ENCODE measurements at places on chromosomes 4 and X. TPM values are rescaled to one million over a fixed set of nuclear protein-coding genes. Genes with fewer than 3 reads are reported as not detected.

- H3K4me1 ChIP-seq: peaks cover 2% of the 10 kb centered on the region
- peak overlapping the region; percentile 30 for H3K4me3 ChIP-seq
- DNase-seq: no peak
These were observed 14.1 kb upstream of the SEC24D start for GRCh38 chr4:118849867-118850487.

The CT45A10 gene
- total RNA-seq: not detected

DNA sequence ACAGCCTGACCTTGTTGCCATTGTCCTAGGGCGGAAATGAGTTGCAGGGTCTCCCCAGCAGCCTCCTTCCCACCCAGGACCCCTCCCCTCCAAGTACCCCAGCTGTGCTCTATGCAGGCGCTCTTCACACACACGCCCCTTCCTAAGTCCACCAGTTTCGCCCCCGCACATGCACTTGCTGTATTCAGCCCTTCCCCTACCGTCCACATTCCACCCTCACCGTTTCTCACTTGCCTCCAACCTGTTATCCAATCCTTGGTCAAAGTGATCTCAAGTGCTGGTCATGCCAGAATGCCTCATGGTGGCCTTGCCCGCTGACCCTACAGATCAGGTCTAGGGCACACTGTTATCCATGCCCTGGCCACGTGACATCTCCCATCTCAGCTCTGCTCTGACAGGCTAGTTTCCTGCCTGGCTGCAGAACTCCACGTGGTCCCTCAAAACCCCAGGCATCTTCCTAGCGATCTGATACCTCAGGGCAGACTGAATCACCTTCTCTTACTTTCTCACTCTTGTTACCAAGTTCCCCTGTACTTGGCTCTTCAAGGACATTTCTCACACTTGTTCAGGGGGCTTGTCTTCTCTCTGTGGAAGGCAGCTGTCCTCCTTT, 39.7 kb downstream of the NSG1 start:
- no peak overlapping the region for H3K27ac ChIP-seq
- H3K27me3 ChIP-seq: no peaks in the 10 kb centered on the region

DNA sequence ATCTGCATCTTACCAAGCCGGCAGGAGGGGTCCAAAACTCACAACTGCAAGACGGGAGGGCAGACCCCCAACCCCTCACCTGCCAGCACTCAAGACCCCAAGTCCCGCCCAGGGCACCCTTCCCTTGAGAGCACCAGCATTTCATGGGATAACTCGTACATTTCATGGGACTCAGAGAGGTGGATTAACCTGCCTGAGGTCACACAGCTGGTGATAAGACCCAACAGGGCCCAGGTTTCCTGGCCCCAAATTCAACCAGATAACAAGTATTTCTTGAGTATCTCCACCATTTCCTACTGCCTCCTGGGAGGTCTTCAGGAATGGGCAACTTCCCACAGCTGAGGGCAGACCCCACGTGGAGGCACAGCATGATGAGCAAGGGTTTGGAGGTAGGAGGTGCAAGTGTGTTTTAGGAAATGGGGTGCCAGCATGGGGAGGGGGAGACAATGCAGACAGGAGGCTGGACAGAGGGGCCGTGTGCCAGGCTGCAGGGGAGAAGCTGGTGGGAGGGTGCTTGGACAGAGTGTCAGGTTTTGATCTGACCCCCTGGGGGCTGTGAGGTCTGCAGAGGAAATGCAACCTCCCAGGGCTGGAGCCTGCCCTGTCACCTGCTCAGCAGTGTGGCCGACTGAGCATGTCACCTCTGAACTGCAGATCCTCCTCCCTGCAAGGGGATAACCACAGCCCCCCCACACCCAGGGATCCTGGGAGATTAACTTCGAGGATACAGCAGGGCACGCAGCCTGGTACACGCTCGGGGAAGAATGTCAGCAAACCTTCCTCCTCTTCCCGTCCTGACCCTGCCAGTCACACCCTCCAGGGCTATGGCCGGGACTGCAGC, 4.4 kb downstream of the ADRA2C start:
- DNase-seq: no peak
- no peak overlapping the region for H3K4me3 ChIP-seq
- no peaks in the 10 kb centered on the region for H3K36me3 ChIP-seq
- H3K4me1 ChIP-seq: no peaks in the 10 kb centered on the region
- peaks cover 9% of the 10 kb centered on the region for H3K27me3 ChIP-seq

DNA sequence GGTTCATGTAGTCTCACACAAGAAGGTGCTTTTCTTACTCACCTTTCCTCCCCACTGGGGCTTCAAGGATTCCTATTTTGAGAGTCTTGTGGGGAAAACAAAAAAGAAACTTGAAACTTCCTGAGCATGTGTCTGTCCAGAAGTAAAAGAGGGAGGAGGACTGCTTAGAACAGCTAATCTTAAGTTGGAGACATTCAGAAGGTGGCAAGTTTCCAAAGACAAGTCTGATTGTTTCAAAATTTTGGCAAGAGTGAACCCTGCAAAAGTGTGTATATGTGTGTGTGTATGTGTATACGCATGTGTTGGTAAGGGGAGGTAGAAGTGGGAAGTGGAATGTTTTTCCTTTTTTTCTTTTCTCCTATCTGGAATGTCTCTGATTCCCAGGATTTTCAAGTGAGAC, 189.0 kb upstream of the FRMPD4 start:
- H3K27ac ChIP-seq: no peak overlapping the region
- no peaks in the 10 kb centered on the region for H3K36me3 ChIP-seq
- no peak for DNase-seq

- no peak for DNase-seq
- H3K4me1 ChIP-seq: no peaks in the 10 kb centered on the region
- H3K36me3 ChIP-seq: no peaks in the 10 kb centered on the region
These were observed 438.3 kb downstream of the RAPGEF2 start for GRCh38 chr4:159541143-159541542.

- H3K27ac ChIP-seq: no peak overlapping the region
- H3K27me3 ChIP-seq: no peaks in the 10 kb centered on the region
- no peaks in the 10 kb centered on the region for H3K36me3 ChIP-seq
- peak; percentile 20 for DNase-seq
- no peak overlapping the region for H3K4me3 ChIP-seq
These were observed 38.4 kb downstream of the SAGE1 start for GRCh38 chrX:135931644-135932487.

DNA sequence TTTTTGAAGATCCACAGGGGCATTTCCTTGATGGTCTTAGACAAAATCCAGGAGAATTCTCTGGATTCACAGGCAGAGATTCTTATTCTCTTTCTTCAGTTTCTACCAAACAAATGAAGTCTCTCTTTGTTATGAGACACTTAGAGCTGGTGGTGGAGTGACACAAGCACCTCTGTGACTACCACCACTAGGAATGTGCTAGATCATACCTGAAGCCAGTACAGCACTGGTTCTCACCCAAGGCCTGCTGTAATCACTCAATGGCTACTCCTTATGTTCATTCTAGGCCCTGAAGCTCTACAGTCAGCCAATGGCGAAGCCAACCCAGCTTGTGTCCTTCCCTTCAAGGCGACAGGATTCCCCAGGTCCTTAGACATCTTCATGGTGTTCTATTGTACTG, 482.3 kb downstream of the TRAM1L1 start:
- no peak for DNase-seq
- H3K27ac ChIP-seq: no peak overlapping the region
- H3K27me3 ChIP-seq: no peaks in the 10 kb centered on the region
- H3K4me1 ChIP-seq: no peaks in the 10 kb centered on the region
- H3K4me3 ChIP-seq: no peak overlapping the region

GRCh38 chr4:137226221-137226620, 306.1 kb downstream of the PCDH18 start:
- no peaks in the 10 kb centered on the region for H3K27me3 ChIP-seq
- H3K27ac ChIP-seq: no peak overlapping the region
- DNase-seq: peak; percentile 26
- no peaks in the 10 kb centered on the region for H3K36me3 ChIP-seq

The CENPVL2 gene
- total RNA-seq: not detected

- H3K36me3 ChIP-seq: no peaks in the 10 kb centered on the region
- DNase-seq: no peak
- H3K4me3 ChIP-seq: no peak overlapping the region
- H3K4me1 ChIP-seq: no peaks in the 10 kb centered on the region
- H3K27me3 ChIP-seq: no peaks in the 10 kb centered on the region
These were observed 61.1 kb upstream of the KLHL13 start for GRCh38 chrX:118177708-118178107.

The SPANXA2 gene
- total RNA-seq: not detected

The TET2 gene
- total RNA-seq: 5.4 TPM

The NXF2 gene
- total RNA-seq: not detected

GRCh38 chrX:108447303-108447702, 7.7 kb downstream of the COL4A5 start:
- no peaks in the 10 kb centered on the region for H3K27me3 ChIP-seq
- H3K27ac ChIP-seq: no peak overlapping the region
- H3K4me1 ChIP-seq: no peaks in the 10 kb centered on the region
- H3K4me3 ChIP-seq: no peak overlapping the region
- no peaks in the 10 kb centered on the region for H3K36me3 ChIP-seq

- peak; percentile 83 for DNase-seq
- H3K4me1 ChIP-seq: no peaks in the 10 kb centered on the region
- H3K4me3 ChIP-seq: no peak overlapping the region
- no peaks in the 10 kb centered on the region for H3K36me3 ChIP-seq
These were observed 100.1 kb downstream of the PPARGC1A start for GRCh38 chr4:23789762-23790161.

DNA sequence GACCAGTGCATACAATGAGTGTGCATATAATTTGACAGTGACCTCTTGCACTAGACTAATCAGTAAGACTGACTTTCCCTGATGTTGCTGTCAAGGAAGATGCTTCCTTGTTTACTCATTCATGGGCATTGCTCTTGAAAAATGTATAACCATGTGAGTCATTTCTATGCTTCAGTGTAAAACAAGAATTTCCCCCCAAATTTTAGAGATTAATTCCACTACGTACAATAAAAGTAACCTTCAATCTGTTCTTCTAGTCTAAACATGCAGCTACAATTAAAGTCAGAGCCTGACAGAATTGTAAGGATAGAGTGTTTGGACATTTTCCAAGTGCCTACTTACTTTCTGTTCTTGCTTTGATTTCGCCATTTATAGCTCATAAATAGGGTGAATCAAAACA, 935.7 kb downstream of the RAPGEF2 start:
- H3K36me3 ChIP-seq: no peaks in the 10 kb centered on the region
- no peak overlapping the region for H3K4me3 ChIP-seq
- no peaks in the 10 kb centered on the region for H3K4me1 ChIP-seq
- H3K27ac ChIP-seq: no peak overlapping the region

DNA sequence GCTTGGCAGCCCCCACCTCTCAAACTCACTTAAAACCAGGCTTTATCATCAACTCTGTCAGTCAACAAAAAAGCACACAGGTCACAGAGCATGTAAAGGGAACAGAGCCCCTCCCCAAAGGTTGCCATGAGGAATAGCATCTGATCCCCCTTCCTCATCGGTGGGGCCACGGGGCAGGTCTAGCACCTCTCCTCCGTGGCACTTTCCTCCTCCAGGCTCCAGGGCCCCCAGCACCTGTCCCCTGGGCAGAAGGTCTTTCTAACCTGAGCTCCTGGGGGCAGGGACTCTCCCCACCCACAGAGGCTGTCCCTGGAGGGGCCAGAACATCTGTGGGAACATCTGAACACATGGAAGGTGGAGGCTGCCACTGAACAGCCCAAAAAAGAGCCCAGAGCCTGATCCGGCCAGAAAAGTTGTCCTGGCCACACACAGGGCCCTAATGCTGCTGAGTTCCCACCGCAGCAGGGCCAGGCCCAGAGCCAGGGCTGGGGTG, 65.7 kb downstream of the ZFYVE28 start:
- no peaks in the 10 kb centered on the region for H3K36me3 ChIP-seq
- no peak overlapping the region for H3K27ac ChIP-seq
- DNase-seq: no peak
- H3K4me3 ChIP-seq: no peak overlapping the region

- no peaks in the 10 kb centered on the region for H3K4me1 ChIP-seq
- H3K27ac ChIP-seq: no peak overlapping the region
- no peaks in the 10 kb centered on the region for H3K27me3 ChIP-seq
- H3K36me3 ChIP-seq: no peaks in the 10 kb centered on the region
These were observed 22.4 kb upstream of the ARMCX4 start for GRCh38 chrX:101462892-101463291.

The SLIT2 gene
- 12.6 TPM for total RNA-seq
